ENCODE measurements at places on chromosomes 13 and 19.

- DNase-seq, result no peak
Observed at GRCh38 chr19:9673912-9674662, 813 bp downstream of the ZNF562 start.

DNA sequence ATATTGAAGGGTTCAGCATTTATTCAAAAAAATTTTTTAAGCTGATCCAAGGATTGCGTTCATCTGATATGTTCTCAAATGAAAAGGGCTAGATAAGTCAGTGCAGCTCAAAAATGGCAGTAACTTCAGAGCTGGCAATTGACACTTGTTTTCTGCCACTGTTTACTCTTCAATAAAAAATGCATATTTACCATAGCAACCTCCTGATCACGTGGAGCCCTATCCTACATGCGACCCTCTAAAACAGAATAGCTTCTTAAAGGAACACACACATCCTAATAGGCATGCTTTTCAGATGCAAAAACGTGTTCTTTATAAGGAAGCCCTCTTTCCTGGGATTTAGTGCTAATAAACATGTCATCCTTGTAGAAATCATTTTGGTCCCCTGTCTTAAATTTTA is 150.2 kb downstream of the ZNF536 start:
- DNase-seq, result no peak

DNA sequence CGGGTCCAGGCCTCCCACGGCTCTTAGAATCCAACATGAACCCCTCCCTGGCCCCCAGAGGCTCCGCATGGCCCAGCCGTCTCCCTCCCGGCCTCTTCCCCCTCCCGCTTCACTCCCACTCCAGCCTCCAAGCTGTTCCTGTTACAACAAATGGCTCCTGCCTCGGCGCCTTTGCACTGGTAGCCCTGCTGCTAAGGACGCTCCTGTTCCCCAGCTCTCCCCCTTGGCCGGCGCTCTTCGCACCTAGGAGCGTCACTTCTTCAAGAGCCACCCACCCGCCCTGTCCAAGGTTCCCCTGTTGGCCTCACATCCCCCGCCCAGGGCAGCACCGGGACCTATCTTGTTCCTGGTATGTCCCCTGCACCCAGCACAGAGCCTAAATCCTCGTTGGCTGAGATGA is 9.4 kb downstream of the CCDC124 start:
- no peak for DNase-seq

GRCh38 chr13:106263801-106264200 is 271.7 kb downstream of the EFNB2 start:
- no peak for DNase-seq

GRCh38 chr19:7869453-7869909 is 4.7 kb downstream of the PRR36 start:
- peak; percentile 31 for DNase-seq

DNA sequence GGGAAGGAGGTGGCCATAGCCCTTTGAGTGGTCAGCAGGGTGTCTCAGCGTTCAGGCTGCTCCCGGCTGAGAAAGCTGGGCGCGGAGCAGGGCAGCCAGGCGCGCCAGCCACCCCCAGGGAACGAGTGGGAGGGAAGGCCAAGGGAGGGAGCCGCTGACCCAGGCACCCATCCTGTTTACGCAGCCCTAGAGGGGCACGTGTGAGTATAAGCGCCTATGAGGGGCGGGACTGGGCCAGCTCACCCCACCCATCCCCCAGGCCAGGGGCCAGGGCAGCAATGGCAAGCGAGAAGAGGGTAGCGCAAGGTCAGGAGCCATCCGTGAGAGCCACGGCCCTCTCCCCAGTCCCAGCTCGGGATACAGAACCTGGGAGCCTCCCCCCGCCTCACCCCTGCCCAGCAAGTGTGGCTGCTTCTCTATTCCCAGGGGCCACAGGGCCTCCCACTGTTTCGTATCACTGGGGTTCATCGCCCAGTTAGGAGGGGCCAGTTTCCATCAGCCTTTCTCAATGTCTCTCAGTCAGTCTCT is 897 bp upstream of the DMKN start:
- DNase-seq, result no peak

- DNase-seq, result no peak
Observed at GRCh38 chr13:99330942-99331341, 23.7 kb upstream of the GPR183 start.

DNA sequence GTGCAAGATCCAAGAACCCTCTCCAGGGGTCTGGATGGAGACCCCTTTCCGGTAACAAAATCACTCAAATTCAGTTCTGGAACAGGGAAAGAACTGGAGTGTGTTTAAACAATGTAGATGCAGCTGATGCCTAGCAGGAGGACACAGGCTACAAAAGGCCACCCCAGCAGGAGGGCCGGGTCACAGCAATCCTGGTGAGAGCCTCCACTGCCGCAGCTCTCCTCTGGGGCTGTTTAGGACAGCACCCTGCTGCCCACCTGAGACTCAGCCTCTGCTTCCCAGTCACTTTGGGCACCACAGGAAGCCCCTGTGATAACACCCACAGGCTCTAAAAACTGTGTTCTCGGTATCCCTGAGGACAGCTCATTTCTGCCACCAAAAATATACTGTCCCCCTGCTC is 318.7 kb upstream of the NBEA start:
- DNase-seq, result no peak

- no peak for DNase-seq
Observed at GRCh38 chr13:44895264-44895952, 93.9 kb downstream of the NUFIP1 start.

- peak; percentile 11 for DNase-seq
Observed at GRCh38 chr19:8642561-8642960, 12.1 kb downstream of the NFILZ start.

DNA sequence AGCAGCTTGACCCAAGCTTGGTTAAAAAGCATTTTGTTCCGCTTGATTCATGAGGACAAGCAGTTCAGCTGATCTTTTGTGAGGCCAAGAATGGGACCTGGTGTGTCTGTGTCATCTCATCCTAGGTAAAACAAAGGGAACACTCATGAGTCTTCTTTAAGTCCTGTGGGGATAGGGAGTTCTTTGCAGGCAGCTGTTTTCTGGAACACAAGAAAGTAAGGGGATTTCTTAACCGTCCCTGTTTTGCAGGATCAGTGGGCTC is 134.5 kb upstream of the TMTC4 start:
- no peak for DNase-seq

DNA sequence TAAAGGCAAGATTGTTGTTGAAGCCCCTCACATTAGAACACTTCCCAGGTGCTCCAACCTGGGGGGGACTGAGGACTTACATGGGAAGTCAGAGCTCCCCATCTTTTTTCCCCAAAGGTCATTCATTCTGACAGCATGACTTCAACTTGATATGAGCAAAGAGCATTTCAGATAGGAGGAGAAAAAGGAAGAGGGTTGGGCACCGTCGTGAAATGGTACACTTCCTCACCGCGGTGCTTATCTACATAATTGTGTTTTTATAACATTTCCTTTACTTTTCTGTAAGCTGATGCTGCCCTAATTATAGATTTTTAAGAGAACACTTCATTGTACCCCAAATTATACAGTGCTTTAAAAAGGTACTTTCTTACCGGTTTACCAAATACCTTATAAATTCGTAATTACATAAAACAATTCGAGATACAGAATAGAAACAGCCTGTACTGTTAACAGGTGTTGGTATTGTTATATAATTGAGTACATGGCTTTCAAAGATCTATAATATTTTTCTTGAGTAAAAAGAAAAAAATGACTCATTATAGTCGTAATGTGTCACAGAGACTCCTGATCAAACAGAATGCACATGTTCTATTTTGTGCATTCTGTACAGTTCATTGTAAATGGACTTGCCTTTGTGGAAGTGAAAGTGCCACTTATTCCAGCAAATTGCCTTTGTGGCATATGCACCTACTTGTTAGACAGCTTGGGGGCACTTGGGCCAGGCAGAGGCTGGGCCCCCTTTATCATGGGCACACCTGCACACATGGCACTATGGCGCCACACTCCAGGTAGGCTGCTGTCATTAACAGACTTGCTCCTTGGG is 81.8 kb downstream of the GGACT start:
- DNase-seq, result peak; percentile 38

DNA sequence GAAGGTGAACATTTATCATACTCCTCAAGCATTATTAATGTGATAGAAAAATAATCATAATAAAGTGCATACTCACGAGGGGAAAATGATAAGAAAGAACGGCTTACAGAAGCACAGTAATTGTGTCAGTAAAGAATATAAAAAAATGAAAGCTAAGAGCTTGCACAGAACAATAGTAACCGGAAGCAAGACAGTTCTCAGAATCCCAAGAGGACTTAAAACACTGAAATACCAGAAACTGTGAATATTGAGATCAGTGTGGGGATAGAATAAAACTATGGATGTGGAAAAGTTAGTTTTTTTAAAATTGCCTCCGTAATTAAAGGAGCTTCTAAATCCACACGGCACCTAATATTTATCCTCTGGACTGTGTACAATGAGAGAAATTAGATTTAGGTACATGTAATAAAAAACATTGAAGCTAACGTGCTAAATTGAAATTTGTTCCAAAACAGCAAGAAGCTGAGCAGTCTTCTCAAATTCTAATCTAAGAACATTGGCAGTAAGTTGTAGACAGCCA is 482.7 kb downstream of the SLITRK6 start:
- no peak for DNase-seq

DNA sequence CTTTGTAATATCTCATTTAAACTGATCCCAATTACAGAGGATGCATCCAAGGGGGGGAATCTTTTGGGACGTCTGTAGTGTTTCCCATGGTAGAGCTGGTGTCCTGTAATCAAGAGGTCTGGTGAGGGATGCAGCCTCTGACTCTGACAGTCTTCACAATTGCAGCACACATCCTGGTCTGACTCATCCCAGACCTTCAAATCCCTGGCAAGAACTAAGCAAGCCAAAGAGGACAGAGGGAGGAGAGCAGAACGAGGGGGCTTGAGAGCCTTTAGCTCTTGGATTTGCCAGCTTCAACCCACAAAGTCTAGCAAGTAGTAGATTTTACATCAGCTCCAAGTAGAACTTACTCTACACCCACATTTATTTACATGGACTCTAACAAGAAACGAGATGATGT is 17.3 kb upstream of the FCGBP start:
- DNase-seq, result peak; percentile 33

- peak; percentile 43 for DNase-seq
Observed at GRCh38 chr13:73335210-73335609, 276.4 kb downstream of the KLF5 start.

- no peak for DNase-seq
Observed at GRCh38 chr19:3190921-3191805, 5.4 kb downstream of the NCLN start.

DNA sequence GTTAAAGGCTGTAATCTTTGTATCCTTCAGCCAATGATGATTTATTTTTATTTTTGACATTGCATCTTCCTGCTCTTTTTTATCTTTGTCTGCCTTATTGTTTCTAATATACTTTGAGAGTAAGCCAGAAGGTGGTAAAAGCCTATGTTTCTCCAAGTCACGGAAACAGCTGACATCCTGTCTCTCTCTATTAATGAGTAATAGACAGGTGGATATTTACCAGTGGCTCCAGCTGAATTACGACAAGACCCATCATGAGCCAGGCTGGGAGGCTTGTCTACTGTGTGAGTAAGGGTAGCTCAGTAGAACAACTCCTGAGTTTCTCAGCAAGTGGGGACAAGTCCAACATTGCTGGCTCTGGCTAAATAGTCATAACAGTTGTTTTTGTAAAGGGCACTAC is 166.6 kb downstream of the NDFIP2 start:
- no peak for DNase-seq

DNA sequence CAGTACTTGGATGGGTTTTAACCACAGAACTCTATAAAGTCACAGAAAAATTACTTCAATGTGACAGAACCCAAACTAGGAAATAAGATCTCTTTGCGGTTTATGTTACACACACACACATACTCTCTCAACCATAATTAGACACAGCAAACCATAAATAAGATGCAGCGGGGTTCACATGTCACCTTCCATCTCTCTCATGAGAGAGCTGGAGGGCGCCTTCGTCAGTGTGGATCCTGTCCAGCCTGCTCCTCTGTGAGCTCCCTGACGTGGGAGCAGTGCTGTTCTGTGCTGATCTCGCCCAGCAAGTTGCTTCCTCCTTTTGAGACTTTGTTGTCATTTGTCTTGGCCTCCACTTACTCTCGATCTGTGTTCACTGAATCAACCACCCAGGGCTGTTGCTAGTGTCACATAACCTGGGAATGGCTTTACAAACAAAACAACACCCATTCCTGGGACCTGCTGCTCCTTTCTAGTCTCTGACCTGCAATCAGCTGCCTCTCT is 204.9 kb upstream of the KL start:
- DNase-seq, result peak; percentile 38

DNA sequence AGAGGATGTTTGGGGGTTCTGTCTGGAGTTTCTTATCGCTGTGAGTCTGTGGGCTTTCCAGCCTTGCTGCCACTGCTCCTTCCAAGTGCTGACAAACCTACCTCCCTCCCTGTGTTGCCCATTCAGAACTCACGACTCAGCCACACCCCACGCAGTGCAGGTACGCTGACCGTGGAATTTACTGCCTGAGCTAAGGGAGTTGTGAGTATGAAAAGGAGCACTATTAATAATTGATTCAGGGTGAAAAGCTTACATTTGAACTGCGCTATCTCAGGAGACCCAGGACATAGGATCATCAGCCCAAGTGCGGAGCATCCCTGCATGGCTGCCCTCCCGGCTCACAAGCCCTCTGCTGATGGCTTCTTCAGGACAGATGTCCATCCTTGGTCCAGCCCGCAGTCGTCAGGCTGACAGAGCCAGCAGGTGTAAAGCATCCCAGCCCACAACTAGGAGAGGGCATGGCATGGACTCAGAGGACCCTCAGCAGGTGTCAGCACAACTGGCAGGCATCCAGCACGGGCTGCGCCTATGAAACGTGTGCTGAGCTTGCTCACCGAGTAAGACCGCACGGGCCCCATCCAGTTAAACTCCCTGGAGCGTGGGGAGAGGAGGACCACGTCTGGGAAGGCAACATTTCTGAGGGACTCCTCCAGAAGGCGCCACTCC is 244.0 kb downstream of the COL4A1 start:
- no peak for DNase-seq

- no peak for DNase-seq
Observed at GRCh38 chr19:1754636-1755466, 1.5 kb downstream of the ONECUT3 start.

DNA sequence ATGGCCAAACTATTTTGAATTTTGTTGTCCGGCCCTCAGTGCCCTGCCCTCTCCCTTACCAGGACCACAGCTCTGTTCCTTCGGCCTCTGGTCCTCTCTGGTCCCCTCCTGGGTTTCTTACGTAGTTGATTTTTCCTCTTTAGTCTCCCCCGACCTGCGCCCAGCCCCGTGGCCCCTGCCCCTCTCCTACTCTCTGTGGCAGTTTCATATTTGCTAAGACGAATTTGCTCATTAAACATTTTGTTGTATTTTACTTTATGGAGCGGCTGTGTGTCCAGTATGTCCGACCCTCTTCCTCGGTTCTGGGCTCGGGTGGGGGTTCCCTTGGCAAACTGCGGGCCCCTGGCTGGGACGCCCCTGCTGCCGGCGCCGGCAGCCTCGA is 576 bp upstream of the EPN1 start:
- DNase-seq, result no peak

DNA sequence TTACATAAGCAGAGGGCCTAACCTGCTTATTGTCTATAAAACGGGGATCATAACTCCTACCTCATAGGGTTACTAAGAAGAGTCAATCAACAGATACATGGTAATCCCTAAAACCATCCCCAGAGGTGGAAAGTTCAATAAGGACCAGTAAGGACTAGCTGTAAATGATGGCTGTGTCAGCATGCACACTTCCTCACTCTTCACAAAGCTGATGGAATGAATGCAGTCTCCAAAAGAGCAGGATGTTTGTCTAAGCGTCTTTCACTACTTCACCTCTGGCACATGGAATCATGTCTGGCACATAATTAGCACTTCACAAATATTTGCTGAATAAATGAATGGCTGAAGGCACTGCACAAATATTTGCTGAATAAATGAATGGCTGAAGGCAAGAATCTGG is 134.2 kb downstream of the MIPEP start:
- no peak for DNase-seq

- no peak for DNase-seq
Observed at GRCh38 chr13:94198681-94199080, 280.8 kb downstream of the DCT start.

Data from inflammatory macrophage (primary cell).